ENCODE measurements at places on chromosomes 3 and 15. TPM values are rescaled to one million over a fixed set of nuclear protein-coding genes. Genes with fewer than 3 reads are reported as not detected.
A peak's percentile ranks its signal among the peaks of the same experiment; 100 is the strongest.

GRCh38 chr3:191366675-191367074 lies 36.3 kb upstream of the UTS2B start:
- DNase-seq: no peak
- no peaks in the 10 kb centered on the region for H3K4me1 ChIP-seq
- peaks cover 41% of the 10 kb centered on the region for H3K36me3 ChIP-seq
- H3K27ac ChIP-seq: no peak overlapping the region

DNA sequence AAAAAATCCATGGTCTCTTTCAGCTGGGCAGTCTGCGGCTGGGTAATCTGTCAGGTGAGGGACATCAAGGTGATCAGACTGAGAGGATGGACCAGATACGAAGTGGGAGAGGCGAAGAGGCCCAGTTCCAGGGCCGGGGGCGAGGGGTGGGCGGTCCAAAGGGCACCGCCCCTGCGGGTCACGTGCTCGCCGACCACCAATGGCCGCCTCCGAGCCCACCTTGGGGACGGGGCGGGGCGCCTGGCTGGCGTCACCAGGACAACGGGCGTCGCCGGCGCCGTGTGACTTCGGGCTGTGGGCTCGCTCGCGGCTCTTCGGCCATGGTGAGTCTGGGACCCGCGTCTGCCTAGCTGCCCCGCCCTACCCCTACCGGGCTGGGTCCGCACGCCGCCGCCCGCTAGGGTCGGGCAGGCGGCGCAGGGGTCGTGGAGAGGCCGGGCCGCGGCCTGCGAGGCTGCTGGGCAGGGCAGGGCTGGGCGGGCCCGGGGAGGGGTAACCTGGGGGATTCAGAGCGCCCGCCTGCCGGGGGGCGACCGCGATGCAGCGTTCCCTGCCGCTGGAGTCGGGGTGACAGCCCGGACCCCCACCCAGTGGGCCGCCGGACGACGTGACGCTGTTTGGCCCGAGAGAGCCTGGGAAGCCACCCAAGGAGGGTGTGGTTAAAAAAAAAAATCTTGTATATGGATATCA lies at the start of gene FBXL2:
Gene FBXL2 (plus strand): TSS at position 250 of the 690 bp plus-strand sequence. CDS start 71 bp downstream, at position 321.
- H3K27ac ChIP-seq: peak within 1 kb of the TSS; percentile 52
- H3K4me1 ChIP-seq: peaks cover 9% of the 10 kb centered on the region
- H3K27me3 ChIP-seq: no peaks in the 10 kb centered on the region
- H3K36me3 ChIP-seq: no peaks in the 10 kb centered on the region
- DNase-seq: no peak

GRCh38 chr3:126900859-126901540 lies 81.9 kb upstream of the PLXNA1 start:
- H3K27me3 ChIP-seq: no peaks in the 10 kb centered on the region
- no peaks in the 10 kb centered on the region for H3K4me1 ChIP-seq
- H3K27ac ChIP-seq: no peak overlapping the region
- H3K36me3 ChIP-seq: no peaks in the 10 kb centered on the region

DNA sequence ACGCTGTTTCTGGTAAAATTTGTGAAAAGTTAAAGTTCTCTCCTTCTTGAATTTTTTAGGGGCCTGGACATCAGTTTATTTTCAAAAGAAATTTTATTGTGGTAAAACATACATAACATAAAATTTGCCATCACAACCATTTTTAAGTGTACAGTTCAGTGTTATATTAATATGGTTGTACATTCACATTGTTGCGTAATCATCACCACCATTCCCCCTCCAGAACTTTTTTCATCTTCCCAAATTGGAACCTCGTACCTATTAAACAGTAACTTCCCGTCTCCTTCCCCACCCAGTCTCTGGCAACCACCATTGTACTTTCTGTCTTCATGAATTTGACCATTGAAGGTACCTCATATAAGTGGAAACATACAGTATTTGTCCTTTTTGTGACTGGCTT lies 23.0 kb upstream of the XRN1 start:
- no peak overlapping the region for H3K27ac ChIP-seq
- H3K27me3 ChIP-seq: no peaks in the 10 kb centered on the region
- no peak for DNase-seq
- H3K36me3 ChIP-seq: no peaks in the 10 kb centered on the region
- no peaks in the 10 kb centered on the region for H3K4me1 ChIP-seq

- no peak for DNase-seq
- no peaks in the 10 kb centered on the region for H3K36me3 ChIP-seq
- H3K4me3 ChIP-seq: no peak overlapping the region
- H3K27me3 ChIP-seq: no peaks in the 10 kb centered on the region
- H3K4me1 ChIP-seq: peaks cover 23% of the 10 kb centered on the region
Measured at GRCh38 chr3:16090024-16090423, 84.5 kb upstream of the GALNT15 start.

- no peaks in the 10 kb centered on the region for H3K36me3 ChIP-seq
- no peaks in the 10 kb centered on the region for H3K27me3 ChIP-seq
- no peak for DNase-seq
Measured at GRCh38 chr15:80087104-80087503, 27.6 kb downstream of the ZFAND6 start.

GRCh38 chr3:134072881-134073582 lies 43.3 kb upstream of the SLCO2A1 start:
- DNase-seq: peak; percentile 91
- no peaks in the 10 kb centered on the region for H3K36me3 ChIP-seq
- H3K27me3 ChIP-seq: no peaks in the 10 kb centered on the region
- H3K4me3 ChIP-seq: no peak overlapping the region

GRCh38 chr15:45869034-45869668 lies 234.3 kb downstream of the SQOR start:
- H3K27ac ChIP-seq: no peak overlapping the region
- H3K4me1 ChIP-seq: no peaks in the 10 kb centered on the region
- H3K4me3 ChIP-seq: no peak overlapping the region
- no peaks in the 10 kb centered on the region for H3K27me3 ChIP-seq
- no peaks in the 10 kb centered on the region for H3K36me3 ChIP-seq
- no peak for DNase-seq

GRCh38 chr15:33089878-33090757 lies 104.4 kb downstream of the FMN1 start:
- H3K27ac ChIP-seq: no peak overlapping the region
- no peaks in the 10 kb centered on the region for H3K36me3 ChIP-seq
- H3K4me3 ChIP-seq: no peak overlapping the region
- no peaks in the 10 kb centered on the region for H3K27me3 ChIP-seq
- no peaks in the 10 kb centered on the region for H3K4me1 ChIP-seq

DNA sequence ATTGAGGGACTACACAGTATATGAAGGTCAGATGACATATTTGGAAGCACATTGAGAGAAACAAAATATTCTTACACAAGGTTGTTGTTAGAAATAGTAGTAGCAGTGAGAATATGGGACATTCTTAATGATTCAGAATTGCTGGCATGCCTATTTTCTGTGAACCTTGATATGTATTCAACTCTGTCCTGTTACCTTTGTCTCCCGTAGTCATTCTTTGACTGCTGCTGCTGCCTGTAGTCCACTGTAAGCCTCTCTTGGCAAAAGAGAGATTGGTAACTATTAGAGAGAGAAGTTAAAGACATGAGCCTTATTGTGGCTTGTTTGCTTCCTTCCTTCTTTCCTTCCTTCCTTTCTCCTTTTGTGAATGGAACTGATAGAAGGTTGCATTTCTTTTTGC lies 64.5 kb downstream of the TCF12 start:
- no peak overlapping the region for H3K4me3 ChIP-seq
- H3K4me1 ChIP-seq: peaks cover 67% of the 10 kb centered on the region
- H3K27me3 ChIP-seq: no peaks in the 10 kb centered on the region
- no peak for DNase-seq
- H3K27ac ChIP-seq: no peak overlapping the region

DNA sequence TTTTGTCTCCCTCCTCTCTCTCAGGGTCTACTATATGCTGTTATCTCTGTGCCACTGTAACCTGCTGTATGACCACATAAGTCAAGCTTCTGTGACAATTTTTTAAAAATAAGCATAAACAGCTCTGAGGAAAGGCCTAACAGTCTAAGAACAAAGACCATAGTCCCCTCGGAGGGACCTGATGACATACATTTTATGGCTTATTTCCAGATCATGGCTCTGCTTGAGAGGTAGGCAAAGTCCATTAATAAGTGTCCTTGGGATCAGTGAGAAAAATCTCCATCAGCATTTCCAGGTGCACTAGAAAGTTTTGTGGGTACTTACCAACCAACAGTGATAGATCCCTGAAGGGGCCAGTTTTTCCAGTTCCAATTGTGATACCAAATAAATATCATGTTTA lies 123.8 kb downstream of the TNIK start:
- no peak overlapping the region for H3K4me3 ChIP-seq
- no peaks in the 10 kb centered on the region for H3K4me1 ChIP-seq
- H3K36me3 ChIP-seq: no peaks in the 10 kb centered on the region
- no peaks in the 10 kb centered on the region for H3K27me3 ChIP-seq
- no peak overlapping the region for H3K27ac ChIP-seq

GRCh38 chr15:74385733-74386132 lies 18.3 kb upstream of the CYP11A1 start:
- H3K4me3 ChIP-seq: no peak overlapping the region
- H3K27me3 ChIP-seq: no peaks in the 10 kb centered on the region
- no peak for DNase-seq

DNA sequence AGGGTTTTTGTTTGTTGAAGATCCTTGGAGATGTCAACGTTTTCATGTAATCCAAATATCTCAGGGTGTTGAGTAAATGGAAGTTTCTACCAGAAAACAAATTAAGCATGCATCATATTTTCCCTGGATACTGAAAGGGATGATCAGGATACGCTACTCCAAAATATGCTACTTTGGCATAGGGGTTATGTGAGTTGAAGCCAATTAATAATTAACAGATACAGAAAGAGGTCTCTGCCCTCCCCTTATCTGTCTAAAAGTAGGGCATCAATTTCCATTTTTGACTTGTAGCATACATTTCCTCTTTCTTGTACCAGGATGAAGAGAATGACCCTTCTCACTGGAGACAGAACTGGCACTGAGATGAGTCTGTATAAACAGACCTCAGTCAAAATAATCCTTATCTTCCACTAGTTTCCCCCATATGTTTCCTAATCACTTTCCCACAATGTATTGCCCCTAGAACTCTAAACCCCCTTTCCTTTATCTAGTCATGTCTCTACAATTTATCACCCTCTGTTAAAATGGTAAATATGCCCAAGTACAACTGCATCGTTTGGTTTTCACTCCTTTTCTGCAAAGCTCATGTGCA lies 17.4 kb upstream of the ASB14 start:
- DNase-seq: no peak
- no peaks in the 10 kb centered on the region for H3K4me1 ChIP-seq
- no peak overlapping the region for H3K4me3 ChIP-seq
- no peaks in the 10 kb centered on the region for H3K27me3 ChIP-seq

DNA sequence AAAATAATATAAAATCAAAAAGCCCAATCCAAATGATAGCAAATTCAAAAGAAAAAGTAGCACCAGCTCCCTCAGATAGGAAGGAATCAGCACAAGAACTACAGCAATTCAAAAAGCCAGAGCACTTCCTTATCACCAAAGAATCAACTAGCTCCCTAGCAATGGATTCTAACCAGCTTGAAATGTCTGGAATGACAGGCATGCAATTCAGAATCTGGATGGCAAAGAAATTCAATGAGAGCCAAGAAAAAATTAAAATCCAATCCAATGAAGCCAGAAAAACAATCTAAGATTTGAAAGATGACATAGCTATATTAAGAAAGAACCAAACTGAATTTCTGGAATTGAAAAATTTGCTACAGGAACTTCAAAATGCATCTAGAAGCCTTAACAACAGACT lies 1334.4 kb upstream of the ALCAM start:
- H3K27ac ChIP-seq: no peak overlapping the region
- DNase-seq: no peak
- no peaks in the 10 kb centered on the region for H3K27me3 ChIP-seq
- H3K4me3 ChIP-seq: no peak overlapping the region

DNA sequence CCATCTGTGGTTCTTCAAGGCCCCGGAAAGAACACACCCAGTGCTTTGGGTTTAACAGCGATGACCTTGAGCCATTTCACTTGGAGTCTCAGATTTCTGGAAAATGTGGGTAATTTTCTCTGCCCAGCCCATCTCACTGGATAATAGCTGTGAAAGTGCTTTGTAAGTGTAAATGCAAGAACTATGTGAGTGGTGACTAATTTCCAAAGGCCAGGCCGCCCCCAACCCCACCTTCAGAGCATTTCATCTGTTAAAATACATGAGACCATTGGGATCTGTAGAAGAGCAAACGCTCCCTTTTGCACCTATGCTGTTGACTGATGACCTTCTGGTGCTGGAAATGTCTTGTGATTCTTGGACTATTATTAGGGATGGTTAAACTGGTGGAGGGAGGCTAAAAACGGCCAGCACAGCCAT lies 196.8 kb upstream of the LPP start:
- no peak for DNase-seq
- H3K36me3 ChIP-seq: no peaks in the 10 kb centered on the region
- no peak overlapping the region for H3K4me3 ChIP-seq
- H3K27me3 ChIP-seq: no peaks in the 10 kb centered on the region
- no peaks in the 10 kb centered on the region for H3K4me1 ChIP-seq

- no peak for DNase-seq
- no peaks in the 10 kb centered on the region for H3K27me3 ChIP-seq
- no peaks in the 10 kb centered on the region for H3K36me3 ChIP-seq
- no peak overlapping the region for H3K27ac ChIP-seq
- H3K4me3 ChIP-seq: no peak overlapping the region
- peaks cover 11% of the 10 kb centered on the region for H3K4me1 ChIP-seq
Measured at GRCh38 chr3:58000306-58001085, 7.7 kb upstream of the FLNB start.

- H3K27ac ChIP-seq: no peak overlapping the region
- DNase-seq: no peak
- H3K4me1 ChIP-seq: peaks cover 26% of the 10 kb centered on the region
Measured at GRCh38 chr3:55571216-55571813, 84.2 kb upstream of the WNT5A start.

DNA sequence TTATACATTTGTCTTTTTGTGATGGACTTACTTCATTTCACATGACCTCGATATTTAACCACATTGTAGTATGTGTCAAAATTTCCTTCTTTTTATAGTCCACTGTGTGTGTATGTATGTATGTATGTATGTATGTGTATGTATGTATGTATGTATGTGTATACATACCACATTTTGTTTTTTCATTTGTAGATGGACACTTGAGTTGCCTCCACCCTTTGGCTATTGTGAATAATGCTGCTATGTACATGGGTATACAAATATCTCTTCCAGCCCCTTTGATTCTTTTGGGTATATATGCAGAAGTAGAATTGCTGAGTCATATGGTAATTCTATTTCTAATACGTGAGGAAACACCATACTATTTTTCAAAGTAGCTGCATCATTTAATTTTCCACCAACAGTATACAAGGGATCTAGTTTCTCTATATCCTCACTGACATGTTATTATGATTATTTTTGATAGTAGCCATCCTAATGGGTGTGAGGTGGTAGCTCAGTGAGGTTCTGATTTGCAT lies 228.2 kb downstream of the OPA1 start:
- H3K4me1 ChIP-seq: peaks cover 16% of the 10 kb centered on the region
- no peaks in the 10 kb centered on the region for H3K27me3 ChIP-seq
- H3K36me3 ChIP-seq: no peaks in the 10 kb centered on the region
- no peak for DNase-seq
- H3K4me3 ChIP-seq: no peak overlapping the region

- no peaks in the 10 kb centered on the region for H3K4me1 ChIP-seq
- no peak overlapping the region for H3K27ac ChIP-seq
- H3K36me3 ChIP-seq: no peaks in the 10 kb centered on the region
- DNase-seq: no peak
- H3K27me3 ChIP-seq: no peaks in the 10 kb centered on the region
Measured at GRCh38 chr3:81602781-81603180, 158.7 kb downstream of the GBE1 start.

The NRROS gene
- total RNA-seq: 5.4 TPM

The RBPMS2 gene
- 3.7 TPM for total RNA-seq

The RARB gene
- total RNA-seq: 15.0 TPM

The SLC9A9 gene
- 30.7 TPM for total RNA-seq

The SLC51A gene
- total RNA-seq: 1.2 TPM

The FRMD5 gene
- 0.49 TPM for total RNA-seq

The COL6A5 gene
- not detected for total RNA-seq

The PGBD4 gene
- total RNA-seq: 1.5 TPM

The SAXO2 gene
- not detected for total RNA-seq

The LMAN1L gene
- total RNA-seq: not detected

The FOXL2NB gene
- total RNA-seq: 1.5 TPM

Data from vagina (tissue), 2 donors.